Stimulated activated CD8-positive, alpha-beta memory T cell treated with anti-CD3 and anti-CD28 coated beads, Interleukin-4, amount 100 ng/mL, for 1 hour (primary cell): ENCODE measurements at places on chromosomes 4 and X.

- DNase-seq = no peak
Observed at GRCh38 chrX:35382966-35383365, 415.2 kb upstream of the MAGEB16 start.

DNA sequence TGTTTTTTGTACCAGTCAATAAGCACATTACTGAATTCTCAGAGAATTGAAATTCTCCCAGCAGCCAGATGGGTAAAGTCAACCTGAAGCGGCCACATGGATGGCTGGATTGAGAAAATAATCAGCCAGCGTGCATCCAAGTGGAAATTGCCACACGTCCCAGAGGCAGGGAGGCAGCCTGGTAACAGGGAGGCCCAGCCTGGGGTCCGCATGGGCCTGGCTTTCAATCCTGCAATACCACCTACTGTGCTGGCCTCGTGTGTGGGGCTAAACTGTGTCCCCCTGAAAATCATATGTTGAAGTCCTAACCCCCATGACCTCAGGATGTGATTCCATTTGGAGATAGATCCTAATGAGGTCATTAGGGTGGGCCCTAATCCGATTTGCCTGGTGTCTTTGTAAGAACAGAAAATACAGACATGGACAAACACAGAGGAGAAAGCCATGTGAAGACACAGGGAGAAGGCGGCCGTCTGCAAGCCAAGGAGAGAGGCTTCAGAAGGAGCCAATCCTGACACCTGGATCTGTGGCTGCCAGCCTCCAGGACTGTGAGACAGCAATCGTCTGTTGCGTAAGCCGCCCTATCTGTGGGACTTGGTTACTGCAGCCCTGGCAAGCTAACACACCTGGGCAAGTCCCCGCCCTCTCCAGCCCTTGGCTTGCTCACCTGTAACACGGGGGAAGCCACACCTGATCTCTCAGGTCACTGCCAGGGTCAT, 90.3 kb downstream of the JAKMIP1 start:
- DNase-seq = no peak

- DNase-seq = no peak
Observed at GRCh38 chr4:76383001-76383400, 37.9 kb downstream of the CCDC158 start.

GRCh38 chrX:112012360-112012759, 70.2 kb downstream of the TRPC5 start:
- no peak for DNase-seq

GRCh38 chr4:140047786-140048185, 106.2 kb downstream of the MAML3 start:
- no peak for DNase-seq

GRCh38 chr4:94978904-94979303, 221.1 kb downstream of the BMPR1B start:
- no peak for DNase-seq
